ENCODE measurements at places on chromosomes 12 and 14. TPM values are rescaled to one million over a fixed set of nuclear protein-coding genes. Genes with fewer than 3 reads are reported as not detected.

DNA sequence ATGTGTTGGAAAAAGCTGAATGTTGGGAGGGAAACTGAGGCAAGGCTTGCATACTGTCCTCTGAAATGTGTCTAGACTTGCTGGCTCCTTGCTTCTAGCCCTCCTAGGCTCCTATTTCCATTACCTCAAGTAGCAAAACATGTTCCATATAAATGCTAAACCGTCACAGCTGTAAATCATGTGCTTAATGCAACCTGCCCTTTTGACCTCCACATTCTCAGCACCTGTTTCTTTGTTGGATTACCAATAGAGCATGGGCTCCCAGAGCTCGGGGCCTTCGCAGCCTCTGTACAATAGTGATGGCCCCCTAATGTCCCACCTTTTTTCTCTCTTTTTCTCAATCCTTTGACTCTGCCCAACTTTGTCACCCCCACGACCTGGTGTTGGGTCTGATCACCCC is 23.3 kb downstream of the RERGL start:
- H3K27me3 ChIP-seq, result no peaks in the 10 kb centered on the region
- no peak overlapping the region for H3K4me3 ChIP-seq
- H3K4me1 ChIP-seq, result no peaks in the 10 kb centered on the region
- no peaks in the 10 kb centered on the region for H3K36me3 ChIP-seq

GRCh38 chr14:72521045-72521444 is 372.9 kb downstream of the DPF3 start:
- peaks cover 21% of the 10 kb centered on the region for H3K36me3 ChIP-seq
- DNase-seq, result no peak
- no peak overlapping the region for H3K27ac ChIP-seq
- H3K27me3 ChIP-seq, result peaks cover 3% of the 10 kb centered on the region

DNA sequence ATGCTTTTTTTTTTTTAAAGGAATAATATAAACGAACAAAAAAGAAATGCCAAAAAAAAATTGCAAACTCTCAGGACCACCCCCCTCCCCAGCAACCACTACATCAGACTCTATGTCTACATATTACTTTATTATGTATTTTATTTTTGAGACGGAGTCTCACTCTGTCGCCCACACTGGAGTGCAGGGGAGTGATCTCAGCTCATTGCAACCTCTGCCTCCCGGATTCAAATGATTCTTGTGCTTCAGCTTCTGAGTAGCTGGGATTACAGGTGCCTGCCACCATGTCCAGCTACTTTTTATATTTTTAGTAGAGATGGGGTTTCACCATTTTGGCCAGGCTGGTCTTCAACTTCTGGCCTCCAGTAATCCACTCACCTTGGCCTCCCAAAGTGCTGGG is 22.9 kb downstream of the HECTD4 start:
- H3K4me3 ChIP-seq, result no peak overlapping the region
- H3K4me1 ChIP-seq, result no peaks in the 10 kb centered on the region
- H3K36me3 ChIP-seq, result no peaks in the 10 kb centered on the region
- H3K27ac ChIP-seq, result no peak overlapping the region
- H3K27me3 ChIP-seq, result no peaks in the 10 kb centered on the region

DNA sequence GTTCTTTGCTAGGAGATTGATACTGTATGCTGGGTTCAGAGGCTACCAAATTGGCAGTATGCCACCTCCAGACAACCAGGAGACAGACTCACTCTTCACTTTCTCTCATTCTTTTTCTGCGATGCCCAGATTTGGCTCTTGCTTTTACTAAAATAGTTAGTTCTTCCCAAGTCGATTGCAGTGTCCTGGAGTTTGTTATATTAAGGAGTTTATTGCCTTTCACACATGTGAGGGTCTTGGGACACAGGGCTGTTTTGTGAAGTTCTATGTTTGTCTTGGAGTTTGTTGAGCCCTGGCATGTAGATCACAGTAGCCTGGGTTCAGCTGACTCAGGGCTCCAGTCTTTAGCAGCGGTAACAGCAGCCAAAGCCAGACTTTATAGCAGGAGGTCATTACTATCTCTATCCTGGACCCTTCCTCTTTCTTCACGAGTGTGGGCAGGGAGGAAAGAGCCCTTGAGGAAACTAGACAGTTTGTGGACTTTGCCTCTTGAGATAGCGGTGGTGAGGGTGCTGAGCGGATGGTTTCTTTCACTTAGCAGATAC is 1.6 kb downstream of the MLEC start:
- H3K27me3 ChIP-seq, result peaks cover 2% of the 10 kb centered on the region
- peaks cover 18% of the 10 kb centered on the region for H3K36me3 ChIP-seq
- peaks cover 63% of the 10 kb centered on the region for H3K4me1 ChIP-seq
- DNase-seq, result peak; percentile 69

DNA sequence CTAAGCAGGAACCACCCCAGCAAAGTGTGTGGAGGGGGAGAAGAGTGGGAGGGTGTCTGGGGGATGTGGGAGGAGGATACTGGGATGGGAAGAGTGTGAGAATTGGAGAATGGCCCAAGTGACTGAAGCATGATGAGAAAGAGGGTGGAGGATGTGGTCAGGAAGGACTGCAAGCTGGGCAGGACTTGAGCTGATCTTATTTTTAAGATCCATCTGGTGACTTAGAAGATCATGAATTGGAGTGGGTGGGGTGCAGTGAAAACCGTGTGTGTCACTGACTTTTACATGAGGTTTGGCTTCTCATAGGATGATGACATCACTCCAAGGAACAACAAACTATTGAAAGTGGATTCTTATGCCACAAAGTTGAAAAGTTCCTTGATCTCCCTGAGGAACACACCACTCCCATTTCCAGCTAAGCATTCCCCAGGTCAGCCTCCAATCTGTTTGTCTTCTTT is 287.5 kb downstream of the GALC start:
- H3K27me3 ChIP-seq, result no peaks in the 10 kb centered on the region
- no peaks in the 10 kb centered on the region for H3K36me3 ChIP-seq
- no peak for DNase-seq

- no peak overlapping the region for H3K4me3 ChIP-seq
- peaks cover 4% of the 10 kb centered on the region for H3K4me1 ChIP-seq
- H3K27ac ChIP-seq, result no peak overlapping the region
- no peaks in the 10 kb centered on the region for H3K27me3 ChIP-seq
Observed at GRCh38 chr12:2300886-2301285, 248.1 kb downstream of the CACNA1C start.

- no peaks in the 10 kb centered on the region for H3K36me3 ChIP-seq
- no peak overlapping the region for H3K4me3 ChIP-seq
- no peak overlapping the region for H3K27ac ChIP-seq
Observed at GRCh38 chr14:21302013-21302835, 22.3 kb downstream of the RPGRIP1 start.

DNA sequence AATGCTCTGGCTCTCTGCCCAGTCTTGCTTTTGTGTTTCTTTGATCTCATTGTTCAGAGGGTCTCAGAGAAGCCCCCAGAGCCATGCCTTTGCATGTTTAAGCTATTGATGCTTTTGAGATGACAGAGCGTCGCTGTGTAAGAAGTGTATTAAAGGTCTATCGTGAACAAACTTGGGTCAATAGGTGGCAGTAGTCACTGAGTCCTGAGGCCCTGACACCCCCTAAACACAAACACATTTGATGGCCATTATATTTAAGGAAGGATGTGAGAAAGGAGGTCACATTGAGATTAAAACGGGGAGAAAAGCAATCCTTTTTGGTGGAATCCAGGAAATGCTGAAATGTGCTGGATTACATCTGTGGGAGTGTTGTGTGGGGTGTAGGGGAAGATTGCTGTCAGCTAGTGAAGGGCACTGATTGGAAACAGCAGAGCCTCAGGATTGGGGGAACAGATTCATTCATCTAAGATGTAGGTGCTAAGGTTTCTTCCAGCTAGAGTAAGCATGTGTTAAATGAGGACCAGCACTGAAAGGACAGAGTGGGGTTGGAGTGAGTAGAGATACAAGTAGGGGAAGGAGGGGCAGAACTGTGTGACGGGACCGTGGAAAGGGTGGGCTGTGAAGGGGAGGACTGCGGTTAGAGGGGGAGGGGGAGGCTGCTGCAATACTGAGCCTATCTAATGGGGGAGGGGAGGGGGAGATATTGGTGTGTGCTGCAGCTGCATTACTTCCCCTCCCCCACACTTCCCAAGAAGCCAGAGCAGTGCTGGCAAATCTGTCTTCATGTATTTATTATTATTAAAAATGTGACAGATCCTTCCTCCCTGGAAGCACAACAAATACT is 12.7 kb downstream of the NGDN start:
- no peak overlapping the region for H3K27ac ChIP-seq
- DNase-seq, result no peak
- no peaks in the 10 kb centered on the region for H3K27me3 ChIP-seq

DNA sequence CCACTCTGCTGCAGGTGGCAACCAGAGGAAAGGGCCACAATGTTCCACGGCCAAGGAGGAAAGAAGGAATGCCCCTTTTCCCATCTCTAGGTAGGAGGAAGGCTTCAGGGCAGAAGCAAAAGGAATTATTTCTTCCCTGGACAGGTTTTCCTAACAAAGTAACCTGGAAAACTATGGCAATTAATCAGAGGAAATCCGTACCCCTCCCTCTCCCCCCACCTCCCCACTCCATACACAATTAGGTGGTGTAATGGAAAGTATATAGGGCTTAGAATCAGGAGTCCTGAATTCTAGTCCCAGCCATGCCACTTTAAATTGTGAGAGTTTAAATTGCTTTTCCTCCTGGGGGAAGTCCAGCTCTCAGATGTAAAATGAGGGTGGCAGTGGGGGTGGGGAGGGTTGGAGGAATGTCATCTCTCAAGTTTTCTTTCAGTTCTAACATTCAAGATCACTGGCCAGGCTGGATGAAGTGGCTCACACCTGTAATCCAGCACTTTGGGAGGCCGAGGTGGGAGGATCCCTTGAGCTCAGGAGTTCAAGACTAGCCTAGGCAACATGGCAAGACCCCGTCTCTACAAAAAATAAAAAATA is 1.7 kb downstream of the DHH start:
- H3K27ac ChIP-seq, result no peak overlapping the region
- H3K36me3 ChIP-seq, result peaks cover 16% of the 10 kb centered on the region
- H3K4me1 ChIP-seq, result peaks cover 41% of the 10 kb centered on the region
- H3K4me3 ChIP-seq, result no peak overlapping the region
- H3K27me3 ChIP-seq, result peaks cover 61% of the 10 kb centered on the region

GRCh38 chr14:33790996-33791395 is 159.9 kb downstream of the EGLN3 start:
- peaks cover 21% of the 10 kb centered on the region for H3K4me1 ChIP-seq
- H3K27ac ChIP-seq, result no peak overlapping the region
- peaks cover 49% of the 10 kb centered on the region for H3K27me3 ChIP-seq
- H3K36me3 ChIP-seq, result no peaks in the 10 kb centered on the region
- H3K4me3 ChIP-seq, result no peak overlapping the region
- peak; percentile 50 for DNase-seq

DNA sequence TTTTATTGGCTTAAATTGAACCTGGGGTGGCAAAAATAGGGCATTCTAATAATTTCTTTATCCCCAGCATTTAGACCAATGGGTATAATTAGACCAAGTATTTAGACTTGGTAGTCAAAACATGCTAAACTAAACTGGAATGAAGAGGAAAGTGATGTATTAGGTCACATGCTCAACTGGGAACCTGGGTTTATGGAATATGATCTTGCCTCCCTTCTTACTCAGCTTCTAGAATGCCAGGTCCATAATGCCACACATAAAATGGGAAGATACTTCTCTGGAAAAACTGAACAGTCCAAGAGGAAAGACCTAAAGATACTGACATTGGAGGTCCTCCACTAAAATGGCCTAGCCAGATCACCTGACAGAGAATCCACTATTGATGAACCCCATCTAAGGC is 6.2 kb upstream of the BIN2 start:
- H3K27ac ChIP-seq, result peak overlapping the region; percentile 74
- H3K27me3 ChIP-seq, result no peaks in the 10 kb centered on the region
- no peak for DNase-seq
- peaks cover 43% of the 10 kb centered on the region for H3K4me1 ChIP-seq
- no peaks in the 10 kb centered on the region for H3K36me3 ChIP-seq
- H3K4me3 ChIP-seq, result peak overlapping the region; percentile 59

DNA sequence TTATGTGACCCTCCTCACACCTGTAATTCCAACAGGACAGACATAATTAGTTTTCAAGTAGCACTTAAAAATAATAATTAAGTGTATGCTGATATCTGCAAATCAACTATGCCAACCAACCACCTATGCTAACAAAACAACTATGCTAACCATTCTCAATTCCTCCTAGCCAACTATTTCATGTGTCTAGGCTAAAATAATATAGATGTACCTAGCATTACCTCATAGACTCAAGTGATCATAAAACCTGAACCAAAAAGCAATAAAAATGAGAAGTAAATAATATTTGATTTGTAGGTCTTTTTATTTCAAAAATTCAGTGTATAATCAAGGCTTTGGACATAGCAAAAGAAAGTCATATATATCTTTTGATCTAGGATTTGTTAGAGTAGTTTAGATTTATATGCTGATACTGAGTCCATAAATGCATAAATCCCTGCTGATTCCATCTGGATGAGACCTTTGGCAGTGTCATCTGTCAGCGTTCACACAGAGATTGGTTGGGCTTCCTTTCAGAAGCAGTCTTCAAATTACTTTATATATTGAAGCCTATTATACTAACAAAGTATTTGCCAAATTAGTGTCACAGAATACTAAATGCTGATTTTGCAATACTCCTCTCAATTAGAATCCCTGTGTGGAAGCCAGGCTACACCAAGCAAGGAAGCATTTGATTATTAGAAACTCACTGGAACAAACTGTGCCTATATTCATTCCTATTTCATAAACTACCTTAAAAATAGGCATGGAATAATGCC is 101.4 kb upstream of the PPM1H start:
- no peak overlapping the region for H3K27ac ChIP-seq
- H3K4me1 ChIP-seq, result no peaks in the 10 kb centered on the region

DNA sequence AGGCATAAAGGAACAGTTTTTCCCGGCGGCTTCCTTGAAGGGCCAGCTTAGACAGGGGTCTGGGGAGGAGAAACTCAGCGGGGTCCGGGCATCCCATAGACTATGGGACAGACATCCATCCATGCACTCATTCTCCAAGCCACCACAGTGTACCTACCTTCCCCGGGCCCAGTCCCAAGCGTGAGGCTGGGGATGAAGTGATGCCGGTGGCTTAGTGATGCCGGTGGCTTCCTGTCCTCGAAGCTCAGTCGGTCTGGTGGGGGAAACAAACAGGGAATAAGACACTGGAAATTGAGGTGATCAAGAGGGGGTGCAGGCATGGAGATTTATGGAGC is 421 bp downstream of the RTL1 start:
- no peak overlapping the region for H3K4me3 ChIP-seq
- no peak for DNase-seq
- H3K36me3 ChIP-seq, result no peaks in the 10 kb centered on the region
- H3K27ac ChIP-seq, result no peak overlapping the region
- no peaks in the 10 kb centered on the region for H3K4me1 ChIP-seq

The GPR84 gene
- total RNA-seq, result 1.5 TPM

The TEDC1 gene
- 43.3 TPM for total RNA-seq

The OR6C65 gene
- not detected for total RNA-seq

The MFAP5 gene
- not detected for total RNA-seq

The IRAK4 gene
- total RNA-seq, result 23.5 TPM

The NR4A1 gene
- 57.7 TPM for total RNA-seq

The AKAP3 gene
- total RNA-seq, result 1.1 TPM
